NB4 (cell line): ENCODE measurements at places on chromosomes 1 and 21.
A peak's percentile ranks its signal among the peaks of the same experiment; 100 is the strongest.

DNA sequence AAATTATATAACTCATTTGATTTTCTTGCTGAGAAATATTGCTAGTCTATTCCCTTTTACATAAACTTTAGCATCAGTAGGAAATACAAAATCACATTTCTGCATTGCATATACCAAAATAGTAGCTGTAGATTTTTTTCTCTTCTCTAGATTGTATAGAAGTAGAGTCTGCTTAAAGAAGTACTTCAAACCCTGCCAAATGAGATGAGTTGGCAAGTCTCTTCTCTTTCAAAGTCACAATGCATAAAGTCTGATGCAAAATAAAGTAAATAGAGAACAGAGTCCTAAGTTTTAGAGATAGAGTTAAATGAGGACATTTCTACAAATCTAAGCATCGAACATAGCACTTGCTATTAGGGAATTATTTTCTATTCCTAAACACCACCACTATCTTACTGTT is 6.4 kb downstream of the PLPPR4 start:
- DNase-seq = no peak

DNA sequence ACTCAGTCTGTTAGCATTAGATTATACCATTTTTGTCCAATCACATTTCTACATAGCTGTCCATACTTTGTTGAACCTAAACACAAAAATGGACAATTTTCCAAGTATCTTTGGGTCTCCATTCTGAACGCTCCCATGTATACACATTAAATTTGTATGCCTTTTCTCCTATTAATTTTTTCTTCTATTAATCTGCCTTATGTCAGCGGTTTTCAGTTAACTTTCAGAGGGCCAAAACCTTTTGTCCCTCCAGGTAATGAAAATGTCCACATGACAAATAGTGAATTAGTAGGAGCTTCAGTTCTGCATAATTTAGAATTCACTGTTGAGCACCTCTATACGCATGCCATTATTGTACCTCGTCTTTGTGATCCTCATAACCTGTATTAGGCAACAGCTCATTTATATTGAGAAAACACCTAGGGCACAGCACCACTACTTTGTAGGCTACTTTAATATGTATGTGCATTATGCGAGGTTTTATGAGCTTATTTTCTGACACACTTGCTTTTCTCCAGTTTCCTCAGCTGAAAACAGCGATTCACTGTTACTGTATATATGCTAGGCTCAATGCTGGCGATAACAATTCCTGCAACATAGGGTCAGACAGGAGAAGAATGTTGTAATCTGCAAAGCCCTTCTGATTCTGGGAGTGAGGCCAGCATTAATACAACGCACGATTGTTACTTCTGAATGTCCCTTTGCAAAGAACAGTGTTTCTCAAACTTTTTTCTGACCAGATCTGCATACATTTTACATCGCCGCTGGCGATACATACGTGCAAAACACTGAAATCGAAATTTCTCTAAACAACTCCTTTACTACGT is 1.1 kb upstream of the ABCD3 start:
- peak; percentile 40 for DNase-seq

- no peak for DNase-seq
Measured at GRCh38 chr1:219657186-219657585, 44.3 kb upstream of the ZC3H11B start.

GRCh38 chr1:199295107-199295506 is 656.3 kb downstream of the PTPRC start:
- DNase-seq = no peak

GRCh38 chr1:166283600-166283999 is 116.8 kb upstream of the FAM78B start:
- DNase-seq = no peak

- DNase-seq = no peak
Measured at GRCh38 chr1:173418107-173418985, 58.8 kb upstream of the PRDX6 start.

GRCh38 chr1:153698923-153699714 is 20.6 kb downstream of the NPR1 start:
- DNase-seq = no peak

- DNase-seq = peak; percentile 50
Measured at GRCh38 chr21:22575165-22575584, 1577.0 kb downstream of the NCAM2 start.
